Neural progenitor cell (in vitro differentiated cells): ENCODE measurements at places on chromosomes 2 and 18.

DNA sequence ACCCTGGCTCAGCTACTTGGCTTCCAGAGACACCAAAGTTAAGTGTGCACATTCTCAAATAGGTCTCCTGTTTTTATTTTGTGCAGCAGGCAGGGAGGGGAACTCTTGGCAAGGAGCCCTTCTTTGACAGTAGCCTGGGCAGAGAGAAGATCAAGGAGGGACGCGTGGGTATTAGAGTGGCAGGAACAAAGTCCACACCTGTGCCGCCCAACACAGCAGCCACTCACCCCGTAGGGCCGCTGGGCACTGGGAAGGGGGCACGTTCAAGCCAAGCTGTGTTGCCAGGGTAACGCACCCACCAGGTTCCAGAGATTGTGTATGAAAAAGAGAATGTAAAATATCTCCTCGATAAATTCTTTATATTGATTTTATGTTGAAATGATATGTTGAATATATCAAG, 229.3 kb upstream of the AGAP1 start:
- no peaks in the 10 kb centered on the region for H3K27me3 ChIP-seq
- H3K4me3 ChIP-seq: no peak overlapping the region
- H3K27ac ChIP-seq: no peak overlapping the region
- no peak for DNase-seq
- no peaks in the 10 kb centered on the region for H3K4me1 ChIP-seq
- H3K36me3 ChIP-seq: no peaks in the 10 kb centered on the region

GRCh38 chr18:45408218-45408617, 207.1 kb upstream of the SLC14A2 start:
- H3K4me1 ChIP-seq: no peaks in the 10 kb centered on the region
- DNase-seq: no peak
- H3K36me3 ChIP-seq: no peaks in the 10 kb centered on the region
- H3K4me3 ChIP-seq: no peak overlapping the region
- H3K27me3 ChIP-seq: no peaks in the 10 kb centered on the region

DNA sequence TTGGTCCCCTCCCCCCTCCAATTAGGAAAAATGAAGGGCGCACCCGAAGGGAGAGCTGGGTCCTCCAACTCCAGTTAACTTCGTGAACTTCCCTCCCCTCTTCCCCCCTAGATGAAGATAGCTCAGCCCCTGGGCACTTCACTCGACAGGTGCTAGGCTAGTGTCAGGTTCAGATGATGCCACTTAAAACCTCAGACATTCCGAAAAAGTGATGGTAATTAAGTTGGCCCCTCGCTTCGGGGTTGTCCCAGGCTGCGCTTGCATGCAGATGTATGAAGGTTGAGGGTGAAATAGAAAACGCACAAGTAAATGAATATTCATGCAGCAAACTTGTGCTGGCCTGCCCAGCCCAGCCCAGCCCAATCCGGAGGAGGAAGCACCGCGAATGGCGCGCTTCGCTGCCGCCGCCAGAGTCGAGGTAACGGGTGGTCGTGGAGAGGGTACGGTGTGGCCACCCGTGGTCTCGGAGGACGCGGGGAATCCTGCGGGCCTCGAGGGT, 3.0 kb upstream of the GBX2 start:
- peak; percentile 53 for DNase-seq
- peaks cover 42% of the 10 kb centered on the region for H3K4me1 ChIP-seq
- no peaks in the 10 kb centered on the region for H3K36me3 ChIP-seq
- no peak overlapping the region for H3K4me3 ChIP-seq
- H3K27me3 ChIP-seq: peaks cover 100% of the 10 kb centered on the region

- DNase-seq: no peak
- no peaks in the 10 kb centered on the region for H3K27me3 ChIP-seq
- H3K36me3 ChIP-seq: no peaks in the 10 kb centered on the region
- H3K4me3 ChIP-seq: no peak overlapping the region
Observed at GRCh38 chr2:201447086-201447485, 4.2 kb downstream of the TRAK2 start.

DNA sequence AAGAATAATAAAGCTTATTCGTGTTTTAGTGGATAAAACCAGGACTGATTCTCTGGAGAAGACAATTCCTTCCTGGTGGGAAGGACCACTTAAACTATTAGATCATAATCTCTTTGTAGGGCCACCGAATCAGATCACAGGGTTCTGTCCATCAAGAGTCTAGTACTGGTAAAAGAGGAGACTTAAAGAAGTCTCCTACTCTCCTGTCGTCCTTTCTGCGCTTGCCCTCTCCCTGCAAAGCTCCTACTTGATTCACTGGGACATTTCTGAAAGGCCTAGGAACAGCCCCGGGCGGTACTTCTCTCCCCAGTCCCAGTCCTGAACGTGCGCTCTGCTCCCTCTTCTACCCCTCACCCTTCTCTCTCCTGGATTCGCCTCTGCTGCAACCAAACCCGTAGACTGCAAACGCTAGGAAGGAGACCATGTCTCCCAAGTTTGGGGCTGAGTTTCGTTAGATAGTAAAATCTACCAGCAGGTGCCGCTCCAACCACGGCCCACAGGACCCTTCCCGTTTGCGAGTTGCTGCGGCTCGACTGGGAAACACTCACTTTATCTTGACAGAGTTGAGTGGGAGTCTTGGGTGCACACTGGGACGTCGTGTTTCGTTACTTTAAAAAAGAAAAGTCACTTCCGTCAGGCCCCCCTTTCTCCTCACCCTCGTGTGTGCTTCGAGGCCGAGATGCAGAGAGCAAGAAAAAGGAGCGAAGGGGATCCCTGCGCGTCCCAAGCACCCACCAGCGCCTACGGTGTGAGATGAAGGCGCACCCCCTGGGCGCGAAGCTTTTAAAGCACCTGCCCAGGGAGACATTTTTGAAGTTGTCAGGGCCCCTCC, 923 bp downstream of the FIGLA start:
- H3K36me3 ChIP-seq: no peaks in the 10 kb centered on the region
- H3K4me1 ChIP-seq: peaks cover 4% of the 10 kb centered on the region
- H3K27me3 ChIP-seq: peaks cover 92% of the 10 kb centered on the region
- H3K27ac ChIP-seq: no peak overlapping the region
- peak; percentile 89 for DNase-seq
- peak overlapping the region; percentile 45 for H3K4me3 ChIP-seq

- peak; percentile 95 for DNase-seq
- H3K27me3 ChIP-seq: peaks cover 44% of the 10 kb centered on the region
- no peaks in the 10 kb centered on the region for H3K36me3 ChIP-seq
- peak overlapping the region; percentile 57 for H3K4me3 ChIP-seq
- H3K27ac ChIP-seq: no peak overlapping the region
Observed at GRCh38 chr2:130727286-130727924, 1.5 kb upstream of the GPR148 start.

- H3K36me3 ChIP-seq: no peaks in the 10 kb centered on the region
- peaks cover 33% of the 10 kb centered on the region for H3K4me1 ChIP-seq
- H3K27ac ChIP-seq: no peak overlapping the region
- no peak for DNase-seq
Observed at GRCh38 chr2:76763276-76763675, 758.9 kb downstream of the LRRTM4 start.

- peaks cover 29% of the 10 kb centered on the region for H3K4me1 ChIP-seq
- H3K36me3 ChIP-seq: no peaks in the 10 kb centered on the region
- H3K4me3 ChIP-seq: no peak overlapping the region
- H3K27ac ChIP-seq: no peak overlapping the region
- DNase-seq: no peak
Observed at GRCh38 chr2:74741629-74742028, 87.6 kb downstream of the SEMA4F start.

DNA sequence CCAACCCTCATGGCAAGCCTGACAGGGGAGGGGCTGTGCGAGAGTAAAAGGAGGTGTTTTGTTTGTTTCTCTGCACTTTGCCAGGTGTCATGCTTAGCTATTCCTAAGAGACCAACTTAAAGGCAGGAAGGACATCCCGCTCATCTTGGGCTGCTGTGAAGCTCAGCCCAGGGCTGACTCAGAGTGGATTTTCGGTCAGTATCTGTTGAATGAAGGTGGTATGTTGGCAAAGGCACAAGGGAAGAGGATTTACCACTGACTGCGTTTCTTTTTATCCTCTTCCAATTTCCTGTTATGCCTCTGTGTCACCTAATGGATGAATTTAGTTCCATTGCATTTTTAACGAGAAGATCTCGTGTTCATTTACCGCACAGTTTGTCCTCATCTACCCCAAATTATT, 18.9 kb downstream of the TRPM8 start:
- no peak for DNase-seq
- H3K36me3 ChIP-seq: no peaks in the 10 kb centered on the region
- no peak overlapping the region for H3K4me3 ChIP-seq
- no peak overlapping the region for H3K27ac ChIP-seq

DNA sequence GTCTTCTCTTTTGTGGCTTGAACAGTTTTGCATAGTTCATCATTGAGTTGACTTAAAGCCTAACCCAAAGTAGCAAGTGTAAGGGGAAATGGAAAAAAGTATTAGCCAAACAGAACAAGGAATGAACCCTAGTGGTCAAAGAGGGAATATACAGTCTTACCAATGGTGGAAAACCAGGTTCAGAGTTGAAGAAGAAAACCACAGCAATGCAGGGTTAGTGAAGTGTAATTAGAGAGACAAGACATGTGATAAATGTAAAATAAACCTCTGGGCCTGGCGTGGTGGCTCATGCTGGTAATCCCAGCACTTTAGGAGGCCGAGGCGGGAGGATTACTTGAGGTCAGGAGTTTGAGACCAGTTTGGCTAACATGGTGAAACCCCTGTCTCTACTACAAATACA, 2.4 kb downstream of the TTN start:
- peak; percentile 43 for DNase-seq
- no peak overlapping the region for H3K4me3 ChIP-seq
- no peak overlapping the region for H3K27ac ChIP-seq
- H3K4me1 ChIP-seq: no peaks in the 10 kb centered on the region
- H3K27me3 ChIP-seq: no peaks in the 10 kb centered on the region

DNA sequence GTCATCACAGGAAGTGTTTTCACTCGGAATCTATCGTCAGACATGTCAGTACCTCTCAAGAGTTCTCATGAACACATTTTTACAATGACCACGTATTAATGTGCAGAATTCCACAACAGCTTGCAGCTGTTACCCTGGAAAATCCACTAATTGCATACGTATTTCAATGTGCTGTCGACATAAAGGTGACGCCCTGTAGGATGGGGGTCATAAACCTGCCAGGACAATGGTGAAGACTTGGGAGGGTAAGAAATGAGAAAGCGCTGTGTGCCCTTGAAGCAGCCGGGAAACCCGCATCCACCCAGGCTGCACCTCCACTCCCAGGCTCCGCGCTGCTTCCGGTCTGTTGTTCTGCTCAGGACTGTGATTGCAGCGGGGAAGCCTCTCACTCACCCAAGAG, 14.0 kb downstream of the TMEM18 start:
- DNase-seq: no peak
- peaks cover 4% of the 10 kb centered on the region for H3K27me3 ChIP-seq
- peaks cover 13% of the 10 kb centered on the region for H3K36me3 ChIP-seq
- no peak overlapping the region for H3K27ac ChIP-seq
- H3K4me1 ChIP-seq: peaks cover 3% of the 10 kb centered on the region
- no peak overlapping the region for H3K4me3 ChIP-seq

- H3K4me1 ChIP-seq: peaks cover 23% of the 10 kb centered on the region
- DNase-seq: no peak
- H3K27me3 ChIP-seq: no peaks in the 10 kb centered on the region
Observed at GRCh38 chr18:61703508-61703907, 189.3 kb downstream of the RNF152 start.

DNA sequence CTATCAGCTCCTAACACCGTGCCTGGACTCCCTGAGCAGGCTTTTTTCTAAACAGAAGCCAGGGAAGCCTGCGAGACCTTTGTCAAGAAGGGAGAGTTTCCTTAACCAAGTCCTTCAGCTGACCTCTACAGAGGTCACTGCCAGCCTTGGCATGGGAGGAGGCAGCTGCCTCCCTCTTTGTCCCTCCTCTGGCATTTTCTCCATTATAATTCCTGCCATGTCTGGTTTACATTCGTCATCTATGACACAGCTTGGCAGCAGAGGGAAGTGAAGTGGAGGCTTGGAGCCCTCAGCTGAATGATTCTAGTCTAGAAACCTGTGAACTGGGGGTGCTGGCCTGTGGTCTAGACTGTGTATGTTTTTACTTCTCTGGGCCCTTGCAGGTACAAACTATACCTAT, 22.5 kb downstream of the LIPG start:
- H3K36me3 ChIP-seq: no peaks in the 10 kb centered on the region
- H3K4me3 ChIP-seq: no peak overlapping the region
- no peak overlapping the region for H3K27ac ChIP-seq
- H3K4me1 ChIP-seq: peaks cover 6% of the 10 kb centered on the region

GRCh38 chr2:199144546-199144945, 313.2 kb downstream of the SATB2 start:
- H3K27me3 ChIP-seq: no peaks in the 10 kb centered on the region
- no peak overlapping the region for H3K4me3 ChIP-seq
- peaks cover 3% of the 10 kb centered on the region for H3K4me1 ChIP-seq
- DNase-seq: no peak

GRCh38 chr2:40318921-40319320, 133.0 kb downstream of the SLC8A1 start:
- no peak overlapping the region for H3K4me3 ChIP-seq
- H3K36me3 ChIP-seq: peaks cover 6% of the 10 kb centered on the region
- H3K27ac ChIP-seq: peak overlapping the region; percentile 66
- no peaks in the 10 kb centered on the region for H3K27me3 ChIP-seq
- DNase-seq: peak; percentile 19

DNA sequence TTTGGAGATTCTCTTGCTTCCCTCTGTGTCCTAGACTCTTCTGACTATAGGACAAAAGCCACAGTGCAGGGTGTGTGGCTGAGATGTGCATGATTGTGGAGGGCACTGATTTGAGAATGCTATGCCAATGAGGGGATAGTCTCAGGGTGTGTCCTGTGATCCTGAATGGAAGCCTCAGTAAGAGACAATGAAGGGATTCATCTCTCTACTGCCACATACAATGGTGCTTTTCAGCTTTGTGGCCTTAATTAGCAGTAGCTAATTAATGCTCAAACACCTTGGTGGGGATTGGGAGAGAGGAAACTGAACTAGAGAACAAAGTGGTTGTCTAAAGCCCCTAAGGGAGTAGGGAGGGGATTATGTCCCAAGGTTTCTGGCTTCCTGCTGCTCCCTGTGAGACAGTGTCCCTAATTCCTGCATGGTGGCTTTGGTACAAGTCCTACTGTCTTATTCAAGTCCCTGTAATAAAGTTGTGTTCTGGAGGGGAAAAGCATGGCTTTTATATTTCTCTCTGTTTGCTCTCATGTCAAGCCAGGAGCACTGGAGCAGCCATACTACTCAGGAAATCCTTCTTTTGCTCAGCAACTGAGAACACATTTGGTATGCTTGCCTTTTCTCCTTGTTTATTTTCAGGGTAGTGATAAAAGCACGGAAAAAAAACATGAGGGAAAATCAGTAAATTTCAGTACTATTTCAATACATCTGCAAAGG, 415.2 kb upstream of the TCF4 start:
- peaks cover 80% of the 10 kb centered on the region for H3K4me1 ChIP-seq
- H3K27ac ChIP-seq: peak overlapping the region; percentile 83
- H3K36me3 ChIP-seq: no peaks in the 10 kb centered on the region
- peak overlapping the region; percentile 3 for H3K4me3 ChIP-seq
- DNase-seq: peak; percentile 83
- no peaks in the 10 kb centered on the region for H3K27me3 ChIP-seq

DNA sequence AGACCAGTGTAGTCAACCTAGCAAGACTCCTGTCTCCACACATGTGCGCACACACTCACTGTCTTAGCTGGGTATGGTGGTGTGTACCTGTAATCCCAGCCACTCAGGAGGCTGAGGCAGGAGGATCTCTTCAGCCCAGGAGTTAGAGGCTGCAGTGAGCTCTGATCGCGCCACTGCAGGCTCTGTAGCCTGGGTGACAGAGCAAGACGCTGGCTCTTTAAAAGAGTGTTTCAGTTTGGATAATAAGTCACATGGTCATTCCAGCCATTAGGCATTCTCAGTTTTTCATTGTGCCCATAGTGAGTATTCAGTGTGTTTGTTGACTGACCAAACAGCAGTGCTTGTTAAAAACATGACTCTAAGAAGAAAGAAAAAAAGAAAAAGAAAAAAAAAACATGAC, 31.0 kb downstream of the RAB10 start:
- no peaks in the 10 kb centered on the region for H3K36me3 ChIP-seq
- no peak for DNase-seq
- H3K4me3 ChIP-seq: no peak overlapping the region
- H3K4me1 ChIP-seq: no peaks in the 10 kb centered on the region
- no peaks in the 10 kb centered on the region for H3K27me3 ChIP-seq
